Amygdala (tissue), 56 donors: ENCODE measurements at places on chromosomes 11 and 22.

- DNase-seq = peak; percentile 64
Observed at GRCh38 chr22:20393705-20394476, at the start of gene ZNF74. ZNF74 (plus strand) TSS chr22:20394151; CDS start chr22:20394629, 478 bp downstream.

DNA sequence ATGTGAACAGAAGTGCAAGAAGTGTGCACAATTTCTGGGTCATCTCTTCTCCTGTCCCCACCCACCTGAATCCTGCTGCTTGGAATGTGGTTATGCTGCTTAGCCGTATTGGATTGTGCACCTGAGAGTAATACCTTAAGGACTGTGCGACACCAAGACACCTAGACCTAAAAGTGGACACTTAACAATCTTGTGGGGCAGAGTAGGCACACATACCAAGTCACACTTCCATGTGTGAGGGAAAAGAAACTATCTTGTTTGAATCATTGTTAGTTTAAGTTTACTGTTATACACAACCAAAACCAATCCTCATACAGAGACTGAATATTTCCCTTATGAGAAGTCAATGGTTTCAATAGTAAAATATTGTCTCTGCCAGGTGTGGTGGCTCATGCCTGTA, 93.7 kb downstream of the CCDC83 start:
- no peak for DNase-seq

DNA sequence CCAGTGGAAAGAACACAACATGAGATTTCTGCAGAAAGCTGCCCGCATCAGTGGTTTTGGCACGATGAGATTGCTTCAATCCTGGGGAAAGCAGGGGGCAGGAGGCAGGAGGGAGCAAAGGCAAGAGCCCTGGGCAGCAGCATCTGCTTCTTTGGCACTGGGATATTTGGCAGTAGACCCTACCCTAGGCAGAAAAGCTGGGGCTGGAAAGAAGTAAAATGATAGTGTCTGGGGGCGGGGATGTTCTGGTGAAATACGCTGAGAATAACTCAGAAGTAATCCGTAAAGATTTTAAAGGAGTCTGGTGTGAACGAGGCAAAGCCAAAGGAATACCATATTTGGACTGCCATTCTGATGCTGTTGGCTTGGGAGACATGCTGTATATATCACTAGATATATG, 62.0 kb downstream of the FAM76B start:
- no peak for DNase-seq

DNA sequence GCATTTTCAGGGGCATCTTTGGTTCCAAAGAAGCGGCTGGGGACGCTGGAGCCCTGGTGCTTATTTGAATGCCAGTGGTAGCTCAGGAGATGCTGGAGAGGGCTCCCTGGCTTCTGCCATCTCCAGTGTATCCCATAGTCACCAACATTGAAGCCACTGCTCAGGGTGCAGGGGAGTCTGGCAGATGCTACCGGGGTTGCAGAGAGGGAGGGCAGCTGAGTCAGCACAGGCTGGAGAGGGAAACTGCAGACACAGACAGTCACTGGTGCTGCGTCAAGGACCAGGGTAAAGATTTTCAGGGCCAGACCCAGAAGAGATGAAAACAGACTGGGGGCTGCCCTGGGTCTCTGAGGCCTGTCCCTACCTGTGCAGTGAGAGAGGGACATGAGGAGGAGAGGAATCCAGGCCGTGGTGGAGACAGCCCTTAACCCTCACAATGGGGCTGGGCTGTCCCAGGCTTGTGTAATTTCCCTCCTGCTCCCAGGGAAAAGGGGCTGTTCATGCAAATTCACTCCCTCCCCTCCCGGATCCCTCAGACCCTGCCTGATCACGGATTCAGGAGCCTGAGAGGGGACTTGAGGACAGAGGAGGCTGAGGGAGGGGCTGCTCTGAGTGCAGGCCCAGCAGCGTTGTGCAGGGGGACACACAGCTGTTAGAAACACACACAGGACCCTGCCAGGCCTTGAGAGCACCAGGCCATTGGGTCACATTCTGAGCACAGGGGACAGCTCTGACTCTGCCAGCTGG, 126.9 kb upstream of the GRK3 start:
- no peak for DNase-seq

GRCh38 chr11:121063728-121064127, 37.3 kb upstream of the TECTA start:
- DNase-seq = no peak

GRCh38 chr11:120086651-120087050, 51.3 kb downstream of the TRIM29 start:
- DNase-seq = no peak

DNA sequence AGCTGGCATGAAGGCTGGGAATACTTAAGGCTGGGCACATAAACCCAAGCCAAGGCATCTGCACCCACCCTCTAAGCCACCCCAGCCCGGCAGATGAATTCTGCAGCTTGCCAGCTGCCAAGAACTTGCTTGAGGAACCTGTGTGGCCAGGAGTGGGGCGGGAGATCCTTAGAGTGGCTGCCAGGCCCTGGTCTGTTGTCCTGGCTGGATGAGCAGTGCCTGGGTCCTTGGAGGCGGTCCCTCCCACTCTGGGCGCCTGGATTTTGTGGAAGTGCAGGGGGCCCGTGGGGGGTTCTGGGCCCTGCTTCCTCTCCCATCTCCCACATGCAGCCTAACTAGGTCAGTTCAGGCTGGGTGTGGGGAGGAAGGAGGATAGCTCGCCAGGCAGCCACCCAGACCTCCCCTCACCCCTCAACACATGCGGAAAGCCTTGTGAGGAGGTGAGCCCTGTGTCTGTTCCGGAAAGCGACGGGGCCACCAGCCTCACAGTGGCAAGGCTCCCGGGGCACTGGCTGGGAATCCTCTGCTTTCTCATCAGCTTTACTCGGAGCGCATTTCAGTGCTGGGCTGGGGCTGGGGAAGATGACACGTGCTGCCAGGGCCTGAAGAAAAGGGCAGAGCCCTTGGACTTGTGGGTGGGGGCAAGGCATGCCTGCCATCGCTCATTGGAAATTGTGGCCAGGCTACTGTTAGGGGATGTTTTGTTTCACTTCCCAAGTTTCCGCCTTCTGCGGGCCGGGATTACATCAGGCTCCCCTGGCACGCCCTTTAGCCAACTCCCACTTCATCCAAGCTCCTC, 8.4 kb downstream of the DAGLA start:
- no peak for DNase-seq

DNA sequence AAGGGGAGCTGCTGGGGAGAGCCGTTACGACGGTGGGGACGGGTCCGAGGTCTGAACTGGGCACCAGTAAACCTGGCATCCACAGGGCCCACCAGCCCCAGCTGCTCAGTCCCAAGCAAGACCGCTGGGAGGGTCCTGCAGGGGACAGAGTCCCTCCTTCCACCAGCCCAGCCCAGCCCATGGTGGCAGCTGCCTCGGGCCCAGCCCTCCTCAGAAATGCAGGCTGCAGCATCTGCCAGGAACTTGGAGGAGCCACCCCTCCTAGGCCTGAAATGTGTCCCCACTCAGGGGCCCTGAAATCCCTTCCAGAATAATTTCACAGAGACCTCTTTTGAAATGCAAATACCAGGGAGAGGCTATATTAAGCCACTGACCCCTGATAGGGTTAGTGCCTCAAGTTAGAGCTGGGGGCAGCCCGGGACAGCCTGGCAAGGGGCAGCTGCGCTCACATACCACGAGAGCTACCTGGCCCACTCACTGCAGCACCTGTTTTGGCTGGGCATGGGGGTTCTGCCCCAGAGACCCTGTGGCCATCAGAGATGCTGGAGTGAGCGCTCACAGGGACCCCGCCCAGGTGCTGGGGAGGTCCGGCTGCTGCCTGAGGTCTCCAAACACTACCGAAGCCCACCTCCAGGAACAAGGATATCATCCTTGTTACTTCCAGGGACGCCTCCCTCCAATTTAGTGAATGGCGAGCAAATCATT, 53.1 kb downstream of the CELSR1 start:
- no peak for DNase-seq

GRCh38 chr11:131392528-131393255, 22.3 kb downstream of the NTM start:
- no peak for DNase-seq

DNA sequence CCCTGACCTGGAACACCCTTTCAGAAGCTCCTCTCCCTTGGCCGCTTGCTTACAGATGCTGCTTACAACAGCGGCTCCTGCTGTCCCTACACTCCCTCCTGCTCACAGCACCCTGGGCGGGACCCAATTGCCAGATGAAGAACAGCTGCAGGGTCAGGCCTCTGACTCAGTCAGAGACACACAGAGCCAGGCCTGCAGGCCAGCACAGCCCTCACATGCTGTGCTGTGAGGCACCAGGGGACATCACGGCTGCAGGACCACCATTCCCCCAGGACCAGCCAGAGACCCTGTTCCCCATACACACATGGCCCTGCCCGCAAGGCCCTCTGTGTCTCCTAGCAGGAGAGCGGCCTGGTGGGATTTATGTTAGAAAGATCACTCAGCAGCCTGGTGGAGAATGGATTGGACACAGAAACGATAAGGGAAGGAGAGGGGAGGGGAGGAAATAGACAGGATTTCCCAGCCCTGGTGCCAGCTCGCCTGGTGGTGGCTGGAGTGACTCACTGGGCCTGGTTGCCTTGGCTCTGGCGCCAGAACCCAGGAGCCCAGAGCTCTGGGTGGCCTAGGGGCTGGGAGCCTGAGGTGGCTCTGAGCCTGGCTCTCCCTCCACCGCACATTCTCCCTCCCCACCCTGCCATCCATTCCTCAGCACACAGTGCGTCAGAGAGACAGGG, 6.7 kb downstream of the CAPN5 start:
- peak; percentile 52 for DNase-seq

DNA sequence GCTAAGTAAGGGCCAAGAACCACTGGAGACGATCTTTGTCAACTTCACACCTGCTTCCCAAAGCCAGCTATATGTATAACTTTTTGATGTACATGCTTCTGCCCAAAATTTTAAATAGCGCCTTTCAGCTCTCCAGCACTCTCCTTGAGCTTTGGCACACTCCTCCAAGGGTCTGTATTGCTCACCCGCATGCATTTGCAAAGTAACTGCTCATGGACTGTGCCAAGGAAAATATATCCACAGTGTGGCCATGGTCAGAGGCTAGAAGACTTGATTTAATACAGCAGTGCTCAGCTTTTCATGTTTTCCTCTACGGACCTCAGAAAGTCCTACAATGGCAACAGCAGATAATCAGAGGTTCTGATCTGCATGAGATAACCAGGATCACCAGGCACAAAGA, 550.1 kb downstream of the SOX6 start:
- DNase-seq = no peak

GRCh38 chr11:125380756-125381445, 115.2 kb downstream of the FEZ1 start:
- no peak for DNase-seq

DNA sequence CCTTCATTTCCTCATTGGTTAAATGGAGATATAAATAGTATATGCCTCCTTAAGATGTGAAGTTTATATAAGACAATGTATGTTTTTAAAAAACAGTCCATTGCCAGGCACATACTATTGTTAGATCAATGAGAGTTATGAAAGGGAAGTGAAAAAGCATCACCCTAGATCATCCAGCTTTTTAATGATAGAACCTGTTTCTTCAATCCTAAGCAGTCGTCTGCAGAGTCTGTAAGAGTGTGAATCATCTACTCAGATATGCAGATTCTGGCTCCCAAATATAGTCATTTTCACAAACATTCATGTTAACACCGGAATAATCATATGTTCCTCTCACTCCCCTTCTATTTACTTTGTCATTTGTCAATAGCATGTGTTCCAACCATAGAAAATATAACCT, 65.3 kb upstream of the SLN start:
- DNase-seq = no peak

DNA sequence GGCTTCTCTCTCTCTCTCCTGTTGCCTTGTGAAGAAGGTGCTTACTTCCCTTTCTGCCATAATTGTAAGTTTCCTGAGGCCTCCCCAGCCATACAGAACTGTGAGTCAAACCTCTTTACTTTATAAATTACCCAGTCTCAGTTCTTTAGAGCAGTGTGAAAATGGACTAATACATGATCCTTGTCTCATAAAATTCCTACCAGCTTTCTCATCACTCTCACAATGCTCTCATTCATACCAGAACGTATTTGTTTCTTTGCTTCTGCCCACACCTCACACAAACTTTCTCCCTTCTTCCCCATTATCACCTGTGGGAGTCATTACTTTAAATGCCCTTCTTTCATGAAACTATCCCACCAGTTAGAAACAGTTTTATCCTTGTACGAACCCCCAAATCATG, 62.7 kb upstream of the ARHGAP42 start:
- no peak for DNase-seq

DNA sequence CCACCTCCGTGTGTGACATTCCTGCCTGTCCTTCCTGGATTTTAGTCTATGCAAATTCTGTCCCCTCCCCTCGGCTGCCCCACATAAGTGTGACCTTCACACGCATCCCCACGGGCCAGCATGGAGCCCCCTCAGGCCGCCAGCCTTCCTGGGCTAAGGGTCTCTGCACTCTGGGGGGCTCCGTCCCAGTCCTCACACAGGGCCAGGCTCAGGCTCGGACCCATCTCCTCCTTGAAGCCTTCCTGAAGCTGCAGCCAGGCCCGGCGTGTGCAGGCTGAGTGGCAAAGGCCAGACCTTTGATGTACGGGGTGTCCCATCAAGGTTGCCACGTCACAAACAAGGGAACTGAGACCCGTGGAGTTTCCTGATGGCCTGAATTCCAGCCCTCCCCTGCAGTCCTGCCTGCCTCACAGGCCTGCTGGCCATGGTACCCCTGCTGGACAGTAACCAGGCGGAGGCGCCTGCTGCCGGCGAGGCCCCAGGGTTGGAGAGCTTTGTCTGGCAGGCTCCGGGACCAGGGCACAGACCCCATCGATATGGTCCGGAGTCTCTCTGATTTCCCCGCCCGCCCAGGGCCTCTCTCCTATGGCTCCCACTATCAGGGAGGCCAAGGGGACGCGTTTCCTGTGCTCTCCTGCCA, 791.7 kb downstream of the BRD1 start:
- DNase-seq = no peak

DNA sequence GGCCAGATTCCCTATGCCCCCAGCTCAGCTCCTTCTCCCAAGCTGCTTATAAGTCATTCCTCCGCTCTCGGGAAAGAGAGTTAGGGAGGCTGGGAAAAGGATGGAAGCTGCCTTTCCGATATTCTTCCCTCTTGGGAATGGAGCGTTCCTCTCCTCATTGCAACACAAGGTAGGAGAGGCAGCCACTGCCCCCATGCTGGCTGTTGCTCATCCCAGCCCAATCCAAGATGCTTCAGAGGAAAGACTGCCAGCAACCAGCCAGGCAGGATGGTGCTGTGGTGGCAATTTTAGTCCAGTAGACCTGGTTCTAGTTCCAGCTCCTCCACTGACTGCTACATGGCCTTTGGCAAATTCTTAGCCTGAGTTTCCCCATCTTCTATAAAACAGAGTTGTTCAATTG, 13.7 kb upstream of the C11orf96 start:
- DNase-seq = no peak

- DNase-seq = no peak
Observed at GRCh38 chr22:37107816-37108621, 1.5 kb downstream of the TMPRSS6 start.

DNA sequence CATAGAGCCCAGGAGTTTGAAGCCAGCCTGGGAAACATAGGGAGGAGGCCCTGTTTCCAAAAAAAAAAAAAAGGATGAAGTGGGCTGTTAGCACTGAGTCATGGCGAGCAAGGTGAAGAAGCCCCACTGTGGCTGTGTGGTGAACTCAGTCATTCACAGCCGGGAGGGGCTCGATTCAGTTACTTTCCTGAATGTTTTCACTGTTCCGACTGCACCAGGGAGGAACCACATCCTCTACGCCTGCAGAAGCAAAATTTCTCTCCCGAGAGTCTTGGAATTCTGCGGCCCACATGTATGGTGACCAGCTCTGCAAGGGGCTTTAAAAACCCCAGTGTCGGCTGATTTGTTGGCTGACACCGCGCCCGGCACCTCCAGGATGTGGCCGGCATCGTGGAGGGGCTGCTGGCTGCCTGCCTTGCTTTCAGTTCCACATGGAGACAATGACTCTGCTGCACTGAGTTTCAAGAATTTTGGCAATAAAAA, 27.8 kb upstream of the GRAMD4 start:
- DNase-seq = no peak
